Stimulated activated CD4-positive, alpha-beta T cell treated with anti-CD3 and anti-CD28 coated beads, Interleukin-4, amount 100 ng/mL, for 24 hours (primary cell): ENCODE measurements at places on chromosomes 5 and 9.

DNA sequence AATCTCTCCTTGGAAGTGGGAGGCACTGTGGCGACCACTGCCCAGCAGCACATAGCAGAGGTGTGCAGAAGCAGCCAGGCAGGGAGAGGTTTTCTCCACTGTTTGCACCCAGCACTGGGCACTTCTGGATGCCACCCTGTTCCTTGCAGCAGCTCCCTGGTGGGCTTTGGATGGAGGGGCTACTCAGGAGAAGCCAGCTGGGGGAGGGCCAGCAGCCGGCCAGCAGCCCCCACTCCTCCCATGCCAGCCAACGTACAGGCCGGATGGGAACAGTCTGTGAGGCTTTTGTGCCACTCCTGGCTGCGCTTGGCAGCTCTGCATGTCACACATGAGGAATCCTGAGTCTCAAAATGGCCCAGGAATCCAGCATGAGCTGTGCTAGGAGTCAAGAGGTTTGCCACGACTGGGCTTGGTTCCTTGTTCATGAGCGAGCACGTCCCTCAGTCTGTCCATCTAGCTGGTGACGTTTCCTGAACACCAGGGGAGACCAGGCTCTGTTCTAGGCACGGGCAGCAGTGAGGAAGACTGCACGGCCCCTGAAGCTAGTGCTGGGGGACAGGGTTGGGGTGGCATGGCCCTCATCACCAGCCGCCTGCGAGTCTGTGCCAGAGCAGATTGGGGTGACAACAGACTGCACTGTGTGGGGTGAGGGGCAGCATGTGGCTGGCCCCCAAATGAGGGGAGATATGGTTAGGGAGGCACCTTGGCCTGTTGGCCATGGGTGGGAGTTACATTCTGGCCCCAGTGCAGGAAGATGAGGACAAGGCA is 10.1 kb downstream of the PHF2 start:
- no peak for DNase-seq

DNA sequence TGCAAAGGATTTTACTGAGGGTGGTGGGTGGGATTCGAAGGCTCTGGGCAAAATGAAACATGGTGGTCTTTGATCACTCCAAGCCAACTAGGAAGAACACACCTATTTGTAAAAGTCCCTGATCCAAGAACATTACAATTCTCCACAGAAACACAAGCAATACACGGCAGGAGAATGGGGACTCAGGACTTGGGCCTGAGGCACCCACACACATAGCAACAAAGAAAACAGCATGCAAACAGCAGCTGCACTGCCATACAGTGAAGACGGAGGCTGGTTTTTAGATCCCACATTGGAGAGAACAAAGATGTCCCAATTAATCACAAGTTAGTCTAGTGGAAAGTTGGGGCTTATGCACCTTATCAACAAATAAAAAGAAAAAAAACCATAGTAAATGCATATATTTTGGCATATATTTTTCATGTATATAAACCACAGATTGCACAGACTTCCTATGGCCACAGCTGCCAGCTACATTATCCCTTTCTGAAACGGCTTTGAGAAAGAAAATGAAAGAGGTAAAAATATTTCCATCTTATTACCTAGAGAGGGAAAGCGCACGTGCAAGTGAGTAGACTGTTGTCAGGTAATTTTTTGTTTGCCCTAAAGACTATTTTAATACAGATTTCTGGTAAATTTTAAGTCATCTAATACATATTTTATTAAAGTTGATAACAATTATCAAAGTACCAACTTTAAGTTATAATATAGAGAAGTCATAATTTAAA is 410.9 kb downstream of the BNC2 start:
- DNase-seq: no peak

GRCh38 chr5:34484216-34484920 is 171.8 kb upstream of the RAI14 start:
- DNase-seq: no peak

- no peak for DNase-seq
Observed at GRCh38 chr5:138905541-138905940, 30.4 kb upstream of the LRRTM2 start.

GRCh38 chr5:41346609-41347008 is 133.3 kb upstream of the C6 start:
- DNase-seq: no peak

DNA sequence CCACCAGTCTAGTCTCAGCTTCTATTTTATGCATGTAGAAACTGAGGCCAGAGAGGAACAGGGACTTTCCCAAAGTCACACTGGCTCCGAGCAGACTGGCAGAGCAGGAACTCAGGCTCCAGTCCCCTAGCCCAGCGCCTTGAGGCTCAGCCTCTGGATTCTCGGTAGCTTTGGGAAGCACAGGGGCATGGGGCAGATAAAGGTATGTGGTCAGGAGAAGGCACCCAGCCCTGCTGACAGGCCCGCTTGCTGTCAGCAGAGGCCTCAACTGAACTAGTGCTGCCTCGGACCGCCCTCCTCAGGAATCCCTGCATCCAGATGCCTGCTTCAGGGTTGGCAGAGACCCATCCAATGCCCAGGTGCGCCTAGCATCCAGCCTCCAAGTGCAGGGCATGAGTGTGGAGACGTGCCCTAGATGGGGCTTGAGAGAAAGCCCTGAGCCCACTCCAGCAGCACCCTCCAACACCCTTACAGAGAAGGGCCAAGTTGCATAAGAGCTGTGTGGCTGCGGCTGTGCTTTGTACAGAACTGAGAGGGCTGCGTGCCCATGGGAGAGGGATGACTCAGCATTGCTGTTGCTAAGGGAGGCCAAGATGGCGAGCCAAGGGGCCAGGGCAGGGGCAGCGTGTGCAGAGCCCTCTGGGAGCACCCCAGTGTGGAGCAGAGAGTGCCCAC is 168.6 kb downstream of the MACROH2A1 start:
- no peak for DNase-seq

DNA sequence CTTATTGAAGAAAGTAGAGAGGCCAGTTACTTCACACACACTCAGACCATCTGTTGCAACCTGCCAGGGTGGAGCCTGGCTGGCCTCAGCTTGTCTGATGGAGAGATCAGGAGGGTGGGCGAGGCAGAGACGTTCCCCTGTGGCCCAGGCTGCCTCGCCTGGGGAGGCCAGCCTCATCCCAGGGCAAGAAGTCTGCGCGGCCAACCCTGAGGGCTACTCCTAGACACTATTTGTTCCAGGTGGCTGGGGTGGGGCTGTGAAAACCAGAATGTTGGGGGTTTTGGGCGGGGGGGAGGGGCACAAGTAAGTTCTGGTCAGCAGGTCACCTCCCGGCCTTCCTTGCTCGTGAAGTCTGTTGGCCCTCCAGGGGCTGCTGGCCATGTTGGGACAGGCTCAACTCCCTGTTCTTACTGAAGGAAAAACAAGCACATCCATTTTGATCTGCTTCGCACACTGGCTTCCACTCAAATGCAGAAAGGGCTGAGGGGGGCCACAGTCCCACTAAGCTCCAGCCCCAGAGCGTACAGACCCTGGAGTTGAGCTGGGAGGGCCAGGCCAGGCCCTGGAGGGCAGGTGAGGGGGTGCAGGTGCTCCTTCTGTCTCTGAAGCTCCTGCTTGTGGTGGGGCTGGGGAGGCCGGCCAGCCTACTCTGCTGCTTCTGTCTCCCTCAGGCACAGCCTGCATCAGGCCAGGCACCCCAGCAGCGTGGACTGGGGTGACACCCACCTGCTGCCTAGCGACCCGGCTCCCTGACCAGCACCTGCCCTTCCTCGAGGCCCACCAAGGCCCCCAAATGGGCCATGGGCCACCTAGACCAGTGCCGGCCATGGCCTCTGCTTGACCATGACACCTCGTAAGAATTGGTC is 46.6 kb downstream of the SECISBP2 start:
- no peak for DNase-seq
